Activated T-helper 2 cell treated with anti-CD3 and anti-CD28 coated beads, Interferon-gamma antibody, Interleukin-2, Interleukin-4, amounts not matched to agents 10 μg/mL and 5 μg/mL and 100 μg/mL, durations not matched to agents 14 hours and 24 hours and 36 hours (primary cell): ENCODE measurements at places on chromosomes 1 and 21.
A peak's percentile ranks its signal among the peaks of the same experiment; 100 is the strongest.

DNA sequence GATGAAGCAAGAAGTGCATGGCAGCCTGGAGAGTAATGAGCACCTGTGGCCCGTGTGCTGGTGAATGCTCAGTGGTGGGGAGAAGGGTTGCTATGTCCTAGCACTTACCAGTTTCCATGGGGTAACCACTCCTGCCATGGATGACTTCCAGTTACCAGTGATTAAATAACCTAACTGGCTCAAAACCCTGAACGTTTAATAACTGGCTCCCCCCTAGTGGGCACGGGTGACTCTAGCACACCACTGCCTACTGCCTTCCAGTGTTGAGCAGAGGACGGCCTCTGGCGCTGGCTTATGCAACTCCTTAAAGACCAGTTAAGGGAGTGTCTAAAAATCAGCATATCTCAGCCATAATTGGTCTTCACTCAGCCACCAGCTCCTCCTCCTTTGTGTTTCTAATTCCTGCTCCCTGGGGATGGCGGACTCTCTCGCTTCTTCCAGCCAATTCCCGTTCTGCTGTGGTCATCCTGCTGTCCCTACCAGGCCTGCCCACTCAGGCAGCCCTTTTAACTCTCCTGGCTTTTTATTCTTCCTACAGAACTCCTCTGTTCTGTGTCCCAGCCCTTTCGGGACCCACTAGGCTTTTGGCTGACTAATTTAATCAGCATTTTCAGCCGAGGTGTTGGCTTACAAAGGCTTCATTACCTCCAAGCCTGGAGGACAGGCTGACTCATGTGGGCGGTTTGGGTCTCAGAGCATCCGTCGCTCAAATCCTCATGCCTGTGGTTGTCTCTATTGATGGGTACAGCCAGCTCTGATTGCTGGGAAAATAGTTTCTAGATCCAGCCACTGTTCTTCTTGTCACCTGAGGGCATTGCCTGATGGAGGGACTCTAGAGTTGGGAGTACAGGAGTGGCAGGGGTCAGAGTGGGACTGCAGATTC lies 332.4 kb downstream of the CAMTA1 start:
- H3K27me3 ChIP-seq, result no peaks in the 10 kb centered on the region
- H3K4me3 ChIP-seq, result no peak overlapping the region
- no peak for DNase-seq

DNA sequence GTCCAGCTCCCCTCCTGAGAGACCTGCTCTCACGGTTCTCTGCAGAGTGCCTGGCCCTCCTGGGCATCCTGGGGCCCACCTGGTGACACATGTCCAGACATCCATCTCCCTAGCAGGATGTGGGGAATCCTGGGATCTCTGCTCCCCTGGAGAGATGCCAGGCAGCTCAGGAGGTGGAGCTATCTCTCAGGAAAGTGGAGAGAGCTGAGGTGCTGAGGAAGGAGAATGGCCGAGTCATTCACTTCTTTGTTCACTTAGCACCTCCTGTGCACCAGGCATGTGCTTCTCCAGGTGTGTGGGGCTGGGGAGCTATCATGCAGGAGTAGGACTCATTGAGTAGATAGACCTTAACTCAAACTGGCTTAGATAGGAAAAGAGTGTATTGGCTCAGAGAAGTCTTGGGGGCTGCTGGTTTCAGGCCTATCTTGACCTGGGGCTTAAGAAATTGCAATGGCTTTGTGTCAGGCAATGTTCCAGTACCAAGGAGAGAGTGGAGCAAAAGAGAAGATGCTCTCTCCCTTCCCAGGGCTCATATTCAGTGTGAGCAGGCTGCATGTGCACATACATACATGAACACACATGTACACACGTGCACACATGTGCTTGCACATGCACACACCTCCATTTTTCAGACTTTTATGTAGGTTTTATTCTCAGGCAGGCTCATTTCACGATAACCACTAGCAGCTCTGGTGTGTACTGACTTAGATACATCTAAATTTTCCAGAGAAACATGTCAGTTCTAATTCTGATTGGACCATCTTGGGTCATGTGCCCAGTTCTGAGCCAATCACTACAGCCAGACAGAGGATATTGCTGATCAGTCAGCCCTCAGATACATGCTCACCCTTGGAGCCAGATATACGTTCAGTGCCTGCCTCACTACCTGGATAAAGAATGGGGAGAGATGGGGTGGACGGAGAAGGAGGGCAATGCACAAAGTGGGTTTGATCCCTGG lies 437.6 kb downstream of the PTPRU start:
- H3K27me3 ChIP-seq, result peaks cover 2% of the 10 kb centered on the region
- no peak for DNase-seq
- no peak overlapping the region for H3K4me3 ChIP-seq
- H3K36me3 ChIP-seq, result no peaks in the 10 kb centered on the region

- DNase-seq, result no peak
- H3K27ac ChIP-seq, result peak overlapping the region; percentile 80
- peaks cover 18% of the 10 kb centered on the region for H3K36me3 ChIP-seq
Observed at GRCh38 chr1:99850459-99851291, 514 bp downstream of the AGL start.

- H3K4me3 ChIP-seq, result no peak overlapping the region
- H3K27me3 ChIP-seq, result no peaks in the 10 kb centered on the region
- DNase-seq, result no peak
- H3K4me1 ChIP-seq, result no peaks in the 10 kb centered on the region
- H3K36me3 ChIP-seq, result no peaks in the 10 kb centered on the region
Observed at GRCh38 chr21:27450216-27450615, 483.3 kb upstream of the ADAMTS5 start.

- DNase-seq, result no peak
- peaks cover 13% of the 10 kb centered on the region for H3K27me3 ChIP-seq
- no peak overlapping the region for H3K4me3 ChIP-seq
- H3K27ac ChIP-seq, result no peak overlapping the region
Observed at GRCh38 chr1:39106801-39107327, 80.7 kb downstream of the NDUFS5 start.
